ENCODE measurements at places on chromosomes 1 and 21.

- DNase-seq, result no peak
Observed at GRCh38 chr1:50289495-50289894, 133.7 kb downstream of the DMRTA2 start.

- DNase-seq, result no peak
Observed at GRCh38 chr1:42145764-42146625, 7.2 kb upstream of the GUCA2B start.

DNA sequence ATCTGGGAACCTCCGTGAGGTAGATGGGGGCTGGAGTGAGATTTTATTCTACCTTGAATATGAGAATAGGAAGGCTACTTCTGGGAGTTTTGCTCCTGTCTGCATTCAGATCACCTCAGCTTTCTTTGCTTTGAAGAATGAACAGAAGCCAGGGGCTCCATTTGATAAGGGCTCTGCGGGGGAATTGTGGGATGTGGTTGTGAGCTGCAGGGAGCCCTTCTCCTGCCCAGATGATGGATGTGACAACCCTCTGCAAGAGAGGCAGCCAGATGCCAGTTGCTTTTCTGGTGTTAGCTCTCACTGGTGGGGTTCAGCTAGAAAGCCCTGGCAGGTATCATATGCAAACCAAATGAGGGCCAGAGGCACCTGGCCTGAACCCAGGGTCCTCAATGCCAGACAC, 21.5 kb downstream of the IER5 start:
- DNase-seq, result no peak

DNA sequence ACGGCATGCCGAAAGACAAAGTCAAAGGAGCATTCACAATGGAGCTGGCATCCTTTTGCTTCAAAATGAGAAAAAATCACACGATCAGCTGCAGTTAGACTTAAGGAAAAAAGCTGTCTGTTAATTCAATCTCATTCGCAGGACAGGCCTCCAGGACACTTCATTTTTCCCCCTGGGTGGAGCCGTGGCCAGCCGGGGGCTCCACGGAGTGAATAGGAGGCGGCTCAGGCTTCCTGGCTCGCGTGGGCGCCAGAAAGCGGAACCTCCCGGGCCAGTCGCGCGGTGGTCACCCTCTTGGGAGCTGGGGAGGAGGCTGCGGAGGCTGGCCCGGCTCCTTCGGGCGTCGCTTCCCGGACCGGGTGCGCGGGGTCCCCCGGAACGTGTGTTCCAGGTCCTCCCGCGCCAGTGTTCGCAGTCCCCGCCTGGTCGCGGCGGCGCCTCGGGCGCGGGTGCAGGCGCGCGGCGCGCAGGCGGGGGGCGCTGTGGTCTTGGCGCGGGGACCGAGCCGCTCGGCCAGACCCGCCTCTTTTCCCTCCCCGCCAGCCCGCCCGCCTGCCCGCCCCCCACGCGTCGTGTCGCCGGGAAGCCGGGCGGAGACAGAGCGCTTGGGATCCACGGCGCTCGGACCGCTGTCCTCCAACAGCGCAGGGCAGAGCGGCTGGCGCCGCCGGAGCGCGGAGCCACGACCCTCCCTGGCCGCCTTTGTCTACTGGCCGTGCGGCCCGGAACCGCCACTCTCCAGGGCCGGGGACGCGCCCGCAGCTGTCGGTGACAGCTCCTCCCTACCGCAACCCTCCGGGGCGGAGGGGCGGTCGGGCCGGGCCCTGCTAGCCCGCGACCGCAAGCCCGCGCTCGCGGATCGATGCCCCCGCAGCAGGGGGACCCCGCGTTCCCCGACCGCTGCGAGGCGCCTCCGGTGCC, at the start of gene RHOU:
TSS of gene RHOU (plus strand) at position 599 of the 921 bp plus-strand sequence. CDS start at position 863, 264 bp downstream.
- DNase-seq, result peak; percentile 77

- no peak for DNase-seq
Observed at GRCh38 chr1:161723459-161724141, 2.3 kb downstream of the FCRLB start.

Data from CD4-positive, alpha-beta T cell treated with Interleukin-17A for 4 hours (primary cell).